AG04450 (cell line): ENCODE measurements at places on chromosomes 3 and 15.

- no peak for DNase-seq
Measured at GRCh38 chr15:100330629-100331215, 11.1 kb downstream of the ADAMTS17 start.

GRCh38 chr15:40584191-40584590 is 9.9 kb upstream of the KNL1 start:
- DNase-seq: no peak

DNA sequence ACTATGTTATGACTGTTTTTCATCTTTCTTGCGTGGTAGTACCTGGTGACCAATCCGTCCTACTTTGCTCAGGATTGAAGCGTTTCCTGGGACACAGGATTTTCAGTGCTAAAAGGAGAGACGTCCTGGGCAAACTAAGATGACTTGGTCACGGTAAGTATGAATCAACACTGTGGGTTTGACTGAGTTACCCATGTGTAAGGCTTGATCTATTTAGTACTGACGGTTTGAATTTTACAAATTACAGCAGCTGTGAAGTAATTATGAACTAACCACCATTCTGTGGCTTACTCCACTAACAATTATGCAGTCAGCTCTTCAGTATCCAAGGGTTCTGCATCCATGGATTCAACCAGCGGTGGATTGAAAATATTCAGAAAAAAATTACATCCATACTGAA is 172.9 kb upstream of the FEZF2 start:
- no peak for DNase-seq

- no peak for DNase-seq
Measured at GRCh38 chr3:123618076-123618708, 33.3 kb upstream of the HACD2 start.

- DNase-seq: no peak
Measured at GRCh38 chr15:31799319-31799714, 231.0 kb upstream of the CHRNA7 start.
